SJSA1 (cell line): ENCODE measurements at places on chromosomes 1 and 21. TPM values are rescaled to one million over a fixed set of nuclear protein-coding genes. Genes with fewer than 3 reads are reported as not detected.
A peak's percentile ranks its signal among the peaks of the same experiment; 100 is the strongest.

DNA sequence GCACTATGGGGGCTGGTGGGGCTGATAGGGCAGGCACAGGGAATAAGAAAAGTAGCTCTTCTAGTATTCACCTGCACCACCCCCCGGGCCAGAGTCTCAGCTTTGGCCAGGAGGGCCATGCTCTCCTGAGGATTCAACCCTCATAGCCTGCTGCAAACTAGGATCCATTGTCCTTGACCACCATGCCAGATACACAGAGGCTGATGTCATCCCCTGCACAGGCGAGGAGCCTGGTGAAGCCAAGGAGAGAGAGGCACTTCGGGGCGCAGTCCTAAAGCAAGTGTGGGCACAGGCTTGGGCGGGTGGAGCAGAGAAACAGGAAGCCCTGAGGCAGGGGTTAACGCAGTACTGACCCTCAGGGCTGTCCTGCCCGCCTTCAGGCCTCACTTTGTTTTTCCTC, 29.5 kb downstream of the TMEM53 start:
- no peak for DNase-seq

DNA sequence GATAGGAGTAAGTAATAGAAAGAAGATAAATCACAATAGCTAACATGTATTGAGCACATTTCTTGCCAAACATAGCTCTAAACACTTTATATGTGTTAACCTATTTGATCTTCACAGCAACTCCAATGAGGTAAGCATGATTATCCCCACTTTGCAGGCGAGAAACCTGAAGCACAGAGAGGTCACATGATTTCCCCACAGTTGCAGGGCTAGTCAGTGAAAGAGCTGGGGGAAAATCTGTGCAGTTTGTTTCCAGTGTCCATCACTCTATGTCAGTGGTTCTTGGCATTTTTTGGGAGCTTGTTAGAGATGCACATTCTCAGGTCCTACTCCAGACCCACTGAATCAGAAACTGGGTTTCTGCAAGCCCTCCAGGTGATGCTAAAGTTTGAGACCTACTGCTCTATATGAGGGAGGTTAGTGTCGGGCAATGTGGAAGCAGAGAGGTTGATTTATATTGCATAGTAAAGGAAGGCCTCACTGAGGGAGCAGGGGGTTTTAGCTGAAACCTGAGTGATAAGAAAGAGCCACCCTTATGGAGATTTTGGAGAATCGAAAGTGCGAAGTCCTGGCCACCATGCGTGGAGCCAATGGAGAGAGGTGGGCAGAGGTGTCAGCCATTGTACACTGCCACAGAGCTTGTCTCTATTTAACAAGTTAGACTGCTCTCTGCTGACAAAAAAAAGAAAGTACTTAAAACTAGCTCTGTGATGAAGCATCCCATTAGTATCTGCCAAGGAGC, 20.9 kb downstream of the MCOLN3 start:
- DNase-seq, result no peak

E2F2 gene
- total RNA-seq, result 7.3 and 12.3 TPM in 2 replicates

GRCh38 chr1:232142403-232143314, 487.3 kb downstream of the SIPA1L2 start:
- DNase-seq, result peak; percentile 85

PBX1 gene
- 16.6 and 18.5 TPM in 2 replicates for total RNA-seq

TARDBP gene
- total RNA-seq, result 35.1 and 96.3 TPM in 2 replicates

GRCh38 chr21:43864313-43864961, 586 bp upstream of the AGPAT3 start:
- DNase-seq, result no peak

- DNase-seq, result no peak
These were observed 157.0 kb downstream of the PCBP3 start for GRCh38 chr21:45800339-45801080.

KLHL20 gene
- total RNA-seq, result 26.3 and 29.9 TPM in 2 replicates

DNA sequence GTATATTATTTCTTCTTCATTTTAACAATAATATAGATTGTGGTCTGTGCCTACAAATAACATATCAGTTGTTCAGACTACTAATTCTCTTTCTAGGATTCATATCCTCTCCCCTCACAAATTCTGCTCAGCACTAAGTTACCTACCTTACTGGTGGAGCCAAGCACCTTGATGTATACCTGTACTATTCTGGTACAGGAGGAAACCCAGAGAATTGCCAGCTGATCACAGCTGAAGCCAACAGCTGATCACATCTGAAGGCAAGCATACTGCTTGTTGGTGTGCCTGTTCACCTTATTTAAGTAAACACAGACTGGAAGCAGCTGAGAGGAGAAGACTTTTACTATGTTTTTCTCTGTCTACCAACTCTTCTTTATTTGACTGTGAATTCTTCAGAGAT, 101.8 kb downstream of the PBX1 start:
- DNase-seq, result no peak
